ENCODE measurements at places on chromosomes 12 and 14.

GRCh38 chr12:24955389-24955788 is 6.5 kb upstream of the BCAT1 start:
- DNase-seq: peak; percentile 51

GRCh38 chr14:93219103-93219726 is 12.2 kb downstream of the UBR7 start:
- peak; percentile 69 for DNase-seq

DNA sequence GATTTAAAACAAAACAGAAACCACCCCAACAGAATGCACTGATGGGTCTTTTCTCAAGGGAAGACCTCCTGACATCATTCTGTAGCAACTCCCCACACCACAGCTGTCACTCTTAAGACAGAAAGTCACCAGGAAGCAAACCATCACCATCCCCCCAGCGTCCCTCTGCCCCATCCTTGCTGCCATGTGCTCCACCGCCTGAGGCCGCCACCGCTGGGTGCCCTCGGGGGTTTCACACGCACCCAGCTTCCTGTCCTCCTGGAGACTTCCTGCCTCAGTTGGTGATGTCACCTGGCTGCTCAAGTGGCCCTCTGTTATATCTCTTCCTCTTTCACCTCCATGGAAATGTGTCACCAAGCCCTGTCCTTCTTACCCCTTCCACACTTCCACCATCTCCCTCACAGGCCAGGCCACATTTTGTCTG is 71.4 kb upstream of the GPR68 start:
- DNase-seq: no peak

DNA sequence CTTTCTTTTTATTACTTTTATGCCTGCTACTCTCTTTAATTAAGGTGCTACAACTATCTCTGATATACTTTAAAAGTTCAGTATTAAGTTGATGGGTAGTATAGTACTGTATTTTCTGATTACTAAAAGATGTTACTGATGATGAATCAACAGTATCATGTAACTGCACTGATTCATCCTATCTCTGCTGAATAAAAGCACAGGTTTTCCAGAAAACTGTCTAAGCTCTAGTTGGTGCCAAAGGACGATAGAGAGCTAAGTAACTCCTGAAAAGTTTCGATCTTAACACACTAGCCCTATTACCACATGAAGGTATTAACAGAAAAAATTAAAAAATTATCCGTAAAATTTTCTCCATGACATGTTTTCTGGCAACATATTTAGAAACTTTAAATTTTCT is 2.1 kb downstream of the SCAF11 start:
- peak; percentile 24 for DNase-seq

DNA sequence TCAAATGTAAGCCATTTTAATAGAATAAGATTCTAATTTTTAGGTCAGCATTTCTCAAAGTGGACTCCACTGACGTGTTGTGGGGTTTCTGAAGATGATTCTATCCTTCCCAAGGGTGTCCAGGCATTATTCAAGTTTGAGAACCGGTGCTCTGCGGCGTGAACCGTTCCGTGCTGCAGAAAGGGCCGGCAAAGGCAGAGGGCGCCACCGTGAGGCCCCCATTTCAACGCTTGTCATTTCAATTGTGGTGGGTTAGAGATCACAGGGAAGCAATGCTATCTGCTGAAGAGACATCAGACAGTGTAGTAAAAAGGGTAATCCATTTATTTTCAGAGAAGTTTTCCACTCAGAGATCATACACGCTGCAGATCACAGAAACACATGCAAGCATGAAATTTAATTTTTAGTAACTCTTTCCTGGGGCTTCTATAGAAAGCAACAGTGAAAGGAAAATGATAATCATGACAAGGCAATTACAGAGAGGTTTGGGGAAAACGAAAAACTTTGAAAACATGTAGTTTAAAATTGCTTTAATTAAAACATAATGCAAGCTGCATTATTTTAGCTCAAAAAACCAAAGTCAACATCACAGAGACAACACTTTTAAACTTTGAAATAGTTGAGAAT is 201.7 kb downstream of the EXOC5 start:
- DNase-seq: peak; percentile 7

DNA sequence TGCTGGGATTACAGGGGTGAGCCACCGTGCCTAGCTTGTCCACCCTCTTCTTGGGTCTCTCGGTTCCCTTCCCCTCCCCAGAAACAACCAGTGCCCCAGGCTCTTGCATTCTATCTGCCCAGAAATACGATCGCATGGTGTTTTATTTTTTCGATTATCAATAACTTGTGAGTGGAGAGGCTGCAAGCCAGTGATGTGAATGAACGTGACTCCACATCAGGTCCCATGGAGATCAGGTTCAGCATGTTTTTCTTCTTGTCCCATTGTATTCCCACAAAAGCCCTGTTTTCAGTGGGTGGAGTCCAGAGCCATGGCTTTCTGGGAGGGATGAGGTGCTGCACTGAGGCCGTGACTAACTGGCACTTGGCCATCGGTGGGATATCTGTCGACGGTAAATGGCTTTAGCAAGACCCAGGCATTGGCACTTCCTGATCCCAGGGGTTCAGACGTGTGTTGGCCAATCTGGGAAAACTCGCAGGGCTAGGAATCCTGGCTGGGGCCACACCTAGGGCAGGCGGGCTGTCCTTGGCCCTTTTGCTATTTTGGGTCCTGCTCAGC is 12.7 kb upstream of the HNF1A start:
- no peak for DNase-seq

- DNase-seq: no peak
Observed at GRCh38 chr14:88164906-88165534, 158.0 kb downstream of the KCNK10 start.

GRCh38 chr12:88895634-88896033 is 315.4 kb upstream of the KITLG start:
- no peak for DNase-seq

Data from astrocyte of the spinal cord (primary cell).